ENCODE measurements at places on chromosomes 13 and 19.

- DNase-seq = no peak
Measured at GRCh38 chr13:39557285-39557955, 45.6 kb downstream of the LHFPL6 start.

GRCh38 chr19:6039566-6040225, 61.8 kb upstream of the RANBP3 start:
- no peak for DNase-seq

GRCh38 chr19:9667898-9668297, 7.0 kb downstream of the ZNF562 start:
- no peak for DNase-seq

DNA sequence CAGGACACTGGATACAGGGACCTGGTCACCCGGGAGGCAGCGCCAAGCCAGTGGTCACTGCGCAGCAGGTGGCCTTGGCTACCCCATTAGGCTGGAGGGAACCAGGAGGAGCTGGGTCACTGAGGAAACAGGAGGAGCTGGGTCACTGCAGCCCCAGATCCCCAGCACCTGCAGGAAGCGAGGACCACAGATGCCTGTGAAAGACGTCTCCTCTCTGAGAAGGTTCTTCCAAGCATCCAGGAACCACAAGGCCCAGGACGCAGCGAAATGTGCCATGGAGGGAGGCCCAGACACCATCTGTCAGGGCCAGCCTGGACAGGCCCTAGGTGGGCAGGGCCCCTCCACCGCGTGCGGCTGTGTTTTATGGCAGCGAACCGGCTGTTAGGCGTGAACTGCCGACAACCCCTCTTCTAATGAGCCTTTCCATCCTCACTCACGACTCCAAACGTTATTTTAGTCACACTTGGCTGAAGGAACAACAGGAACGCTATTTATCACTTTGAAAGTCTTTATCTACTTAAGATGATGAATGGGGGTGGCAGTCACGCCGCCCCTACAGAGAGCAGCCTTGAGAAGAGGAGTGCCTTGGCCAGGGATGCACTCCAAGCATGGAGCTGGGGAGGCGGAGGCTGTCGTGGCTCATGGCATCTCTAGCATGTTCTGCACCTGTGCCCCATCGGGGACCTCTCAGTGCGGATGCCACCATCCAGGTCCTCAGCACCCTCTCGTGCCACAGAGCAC, 53.3 kb downstream of the CEBPG start:
- no peak for DNase-seq

DNA sequence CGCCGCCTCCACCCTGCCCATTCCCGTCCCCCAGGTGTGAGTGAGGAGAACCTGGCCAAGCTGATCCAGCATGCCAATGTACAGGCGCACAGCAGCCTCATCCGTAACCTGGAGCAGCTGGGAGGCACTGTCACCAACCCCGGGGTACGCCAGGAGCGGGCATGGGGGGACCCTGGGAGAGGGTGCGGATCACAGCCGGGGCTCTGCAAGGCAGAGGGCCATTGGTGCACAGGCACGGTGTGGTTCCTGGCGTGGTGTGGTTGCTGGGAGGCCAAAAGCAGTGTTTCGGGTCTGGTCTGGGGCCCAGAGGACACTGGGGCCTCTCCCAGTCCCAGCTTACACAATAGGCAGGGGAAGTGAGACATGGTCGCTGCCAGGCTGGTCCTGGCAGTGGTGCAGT, 8.3 kb downstream of the STXBP2 start:
- no peak for DNase-seq

DNA sequence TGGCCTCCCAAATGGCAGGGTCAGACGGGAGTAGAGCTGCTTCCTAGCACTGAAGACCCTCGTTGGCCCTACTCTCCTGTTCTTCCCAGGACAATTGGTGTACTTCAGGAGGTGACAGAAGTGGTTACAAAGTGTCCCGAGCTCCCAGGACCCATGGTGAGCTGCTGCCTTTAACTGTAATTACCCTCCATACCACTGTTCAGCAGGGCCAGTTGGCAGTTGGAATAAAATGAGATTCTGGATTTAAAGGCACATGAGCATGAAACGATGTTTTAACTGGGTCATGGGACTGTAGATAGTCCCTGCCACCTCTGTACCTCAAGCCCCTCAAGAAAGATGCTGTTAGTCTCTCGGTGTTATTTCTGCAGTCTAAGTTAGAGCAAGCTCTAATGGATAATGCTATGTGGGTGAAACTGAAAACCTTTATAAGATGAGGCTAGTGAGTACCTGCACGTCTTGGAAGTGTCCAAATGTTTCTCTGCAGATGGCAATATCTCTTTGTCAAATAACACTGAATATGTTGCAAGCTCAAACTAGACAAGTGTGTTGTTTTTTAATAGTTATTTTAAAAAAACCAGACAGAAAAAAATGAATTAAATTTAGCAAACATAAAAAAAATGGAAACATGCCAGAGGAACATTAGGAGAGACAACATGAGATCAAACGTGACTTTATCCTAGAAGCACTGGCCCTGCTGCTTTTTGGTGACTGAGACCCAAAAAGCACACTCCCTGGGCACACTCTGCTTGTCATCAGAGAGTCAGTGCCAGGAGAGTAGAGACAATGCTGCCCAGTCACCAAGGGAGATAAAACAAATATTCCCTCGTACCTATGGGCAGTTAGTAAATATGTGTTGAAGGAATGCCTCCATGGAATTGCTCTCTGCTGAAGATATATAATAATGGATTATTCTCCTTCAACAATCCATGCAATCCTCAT, 266.3 kb downstream of the LMO7 start:
- DNase-seq = no peak

- no peak for DNase-seq
Measured at GRCh38 chr19:45271735-45272108, 20.7 kb downstream of the MARK4 start.

- no peak for DNase-seq
Measured at GRCh38 chr13:79915114-79915811, 425.7 kb downstream of the SPRY2 start.

- DNase-seq = no peak
Measured at GRCh38 chr19:16359964-16360363, 35.3 kb downstream of the KLF2 start.

GRCh38 chr19:10835754-10836478, at the start of gene TMED1:
Gene TMED1, minus strand, starts transcription at chr19:10836212. Its CDS starts 21 bp downstream, at chr19:10836191.
- peak; percentile 100 for DNase-seq

DNA sequence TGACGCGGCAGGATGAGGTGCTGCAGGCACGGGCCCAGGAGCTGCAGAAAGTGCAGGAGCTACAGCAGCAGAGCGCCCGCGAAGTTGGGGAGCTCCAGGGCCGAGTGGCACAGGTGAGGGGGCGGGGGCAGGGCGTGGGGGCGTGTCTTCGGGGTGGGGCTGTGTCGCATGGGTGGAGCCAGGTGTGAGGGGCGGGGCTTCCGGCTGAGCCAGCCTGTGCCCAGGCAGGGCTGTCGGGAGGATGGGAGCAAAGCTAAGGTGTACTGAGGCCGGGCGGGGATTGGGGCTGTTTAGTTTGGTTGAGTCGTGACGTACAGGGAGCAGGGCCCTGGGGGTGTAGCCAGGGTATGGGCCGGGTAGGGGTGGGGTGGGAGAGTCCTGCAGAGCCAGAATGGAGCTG, 62.3 kb downstream of the KCNC3 start:
- peak; percentile 4 for DNase-seq

- no peak for DNase-seq
Measured at GRCh38 chr13:87903553-87903952, 232.4 kb downstream of the SLITRK5 start.

DNA sequence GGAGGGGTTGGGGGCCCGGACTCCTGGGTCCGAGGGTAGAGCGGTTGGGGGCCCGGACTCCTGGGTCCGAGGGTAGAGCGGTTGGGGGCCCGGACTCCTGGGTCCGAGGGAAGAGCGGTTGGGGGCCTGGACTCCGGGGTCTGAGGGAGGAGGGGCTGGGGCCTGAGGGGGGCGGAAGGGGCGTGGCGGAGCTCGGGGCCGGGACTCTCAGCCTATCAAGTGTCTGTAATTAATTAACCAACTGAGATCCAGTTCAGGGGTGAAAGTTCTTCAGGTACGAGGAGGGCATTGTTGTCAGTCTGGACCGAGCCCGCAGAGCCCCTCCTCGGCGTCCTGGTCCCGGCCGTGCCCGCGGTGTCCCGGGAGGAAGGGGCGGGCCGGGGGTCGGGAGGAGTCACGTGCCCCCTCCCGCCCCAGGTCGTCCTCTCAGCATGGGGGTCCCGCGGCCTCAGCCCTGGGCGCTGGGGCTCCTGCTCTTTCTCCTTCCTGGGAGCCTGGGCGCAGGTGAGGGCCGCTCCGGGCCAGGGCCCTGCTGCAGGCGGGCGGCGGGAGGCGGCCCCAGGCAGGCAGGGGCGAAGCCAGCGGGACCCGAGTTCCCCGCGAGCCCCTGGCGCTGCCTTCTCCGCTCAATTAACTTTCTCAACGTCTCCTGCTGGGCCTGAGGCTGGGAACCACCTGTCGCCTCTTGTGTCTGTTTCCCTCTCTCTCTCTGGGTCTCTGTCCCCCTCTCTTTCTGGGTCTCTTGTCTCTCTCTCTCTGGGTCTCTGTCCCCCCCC, 697 bp downstream of the FCGRT start:
- peak; percentile 63 for DNase-seq

DNA sequence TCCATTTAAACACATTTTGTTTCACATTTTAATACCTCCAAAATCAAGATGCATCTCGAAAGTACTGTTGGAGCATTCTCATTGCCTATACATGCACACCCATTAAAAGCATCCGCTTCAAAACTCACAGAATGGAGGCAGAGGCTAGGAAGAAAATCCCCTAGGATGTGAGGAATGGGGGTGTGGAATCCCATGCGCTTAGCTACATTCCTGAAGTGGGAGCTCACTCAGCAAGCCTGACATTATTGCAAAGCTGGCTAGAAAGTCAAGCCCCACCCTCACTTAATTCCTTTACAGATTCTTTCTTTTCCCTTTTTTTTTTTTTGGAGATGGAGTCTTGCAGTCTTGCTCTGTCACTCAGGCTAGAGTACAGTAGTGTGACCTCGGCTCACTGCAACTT, 4.6 kb upstream of the FAM32A start:
- DNase-seq = no peak

- DNase-seq = no peak
Measured at GRCh38 chr19:18768046-18768771, 22.9 kb downstream of the COMP start.

DNA sequence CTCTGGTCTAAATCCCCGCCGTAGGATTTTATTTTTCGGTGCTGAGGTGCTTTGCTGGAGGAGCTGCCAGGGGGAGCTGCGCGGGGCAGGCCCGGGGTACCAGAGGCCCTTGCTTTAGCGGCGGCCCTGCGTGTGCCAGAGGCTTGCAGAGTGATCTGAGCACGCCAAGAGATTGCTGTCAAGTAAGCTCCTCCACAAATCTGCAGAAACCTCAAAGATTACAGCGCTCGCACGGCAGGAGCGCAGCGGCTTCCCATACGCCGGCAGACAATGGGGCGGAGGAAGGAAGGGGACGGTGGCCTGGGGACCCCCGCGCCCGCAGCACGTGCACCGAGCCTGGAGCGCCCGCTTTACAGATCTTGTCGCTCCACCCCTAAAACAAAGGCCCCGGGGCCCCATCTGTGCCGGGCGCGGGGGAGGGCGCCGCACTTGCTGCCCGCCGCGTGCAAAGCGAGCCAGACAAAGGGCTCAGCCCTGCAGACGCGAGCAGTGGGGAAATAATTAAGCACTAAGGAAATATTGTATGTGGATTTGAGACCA, 9.1 kb upstream of the C19orf12 start:
- DNase-seq = peak; percentile 47

GRCh38 chr19:41575998-41576397, at the start of gene CEACAM21:
Gene CEACAM21, plus strand, starts transcription at chr19:41576166. Its CDS starts 109 bp downstream, at chr19:41576275.
- peak; percentile 78 for DNase-seq

- DNase-seq = no peak
Measured at GRCh38 chr19:17471410-17472125, 1.2 kb downstream of the SLC27A1 start.

DNA sequence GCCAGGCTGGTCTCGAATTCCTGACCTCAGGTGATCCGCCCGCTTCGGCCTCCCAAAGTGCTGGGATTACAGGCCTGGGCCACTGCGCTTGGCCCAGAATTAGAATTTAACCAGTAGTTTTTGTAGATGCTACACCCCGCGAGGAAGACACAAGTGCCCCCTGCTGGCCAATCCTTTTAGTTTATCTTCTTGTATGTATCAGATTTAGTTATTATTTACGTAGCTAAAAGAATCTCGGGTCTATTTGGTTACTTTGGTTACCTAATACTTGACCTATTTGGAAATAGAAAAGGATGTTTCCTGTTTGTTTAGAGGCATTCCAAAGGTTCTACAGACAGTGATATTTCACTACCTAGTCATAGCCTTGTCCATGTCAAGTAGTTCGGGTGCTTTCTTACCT, 22.0 kb downstream of the MUC16 start:
- DNase-seq = peak; percentile 42
